ENCODE measurements at places on chromosomes 4 and X. TPM values are rescaled to one million over a fixed set of nuclear protein-coding genes. Genes with fewer than 3 reads are reported as not detected.

The DKK2 gene
- not detected for polyA plus RNA-seq

GRCh38 chr4:54840992-54841768 is 183.4 kb downstream of the KIT start:
- no peak for DNase-seq

GRCh38 chr4:156473151-156473550 is 498.4 kb downstream of the PDGFC start:
- no peak for DNase-seq

GRCh38 chr4:183658362-183659028 is 490 bp downstream of the RWDD4 start:
- DNase-seq = no peak

DNA sequence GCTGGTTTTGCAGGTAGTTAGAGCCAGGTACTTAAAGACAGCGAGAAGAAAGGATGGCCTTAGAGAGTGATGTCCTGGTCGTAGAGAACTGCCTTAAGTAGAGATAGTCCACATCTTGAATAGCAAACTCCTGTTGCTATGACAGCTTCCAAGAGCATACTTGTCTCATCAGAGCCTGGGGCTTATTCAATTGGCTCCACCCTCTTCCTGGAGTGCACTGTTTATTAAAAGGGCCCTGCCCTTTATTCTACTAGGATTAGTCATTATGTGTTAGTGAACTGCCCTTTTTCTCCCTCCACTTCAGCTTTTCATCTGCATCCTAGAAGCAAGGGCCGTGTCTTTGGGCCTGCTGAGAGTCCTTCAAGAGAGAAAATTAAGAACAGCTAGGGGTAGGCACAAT is 94.5 kb upstream of the EOLA2 start:
- no peak for DNase-seq
